ENCODE measurements at places on chromosomes 2 and 18.

DNA sequence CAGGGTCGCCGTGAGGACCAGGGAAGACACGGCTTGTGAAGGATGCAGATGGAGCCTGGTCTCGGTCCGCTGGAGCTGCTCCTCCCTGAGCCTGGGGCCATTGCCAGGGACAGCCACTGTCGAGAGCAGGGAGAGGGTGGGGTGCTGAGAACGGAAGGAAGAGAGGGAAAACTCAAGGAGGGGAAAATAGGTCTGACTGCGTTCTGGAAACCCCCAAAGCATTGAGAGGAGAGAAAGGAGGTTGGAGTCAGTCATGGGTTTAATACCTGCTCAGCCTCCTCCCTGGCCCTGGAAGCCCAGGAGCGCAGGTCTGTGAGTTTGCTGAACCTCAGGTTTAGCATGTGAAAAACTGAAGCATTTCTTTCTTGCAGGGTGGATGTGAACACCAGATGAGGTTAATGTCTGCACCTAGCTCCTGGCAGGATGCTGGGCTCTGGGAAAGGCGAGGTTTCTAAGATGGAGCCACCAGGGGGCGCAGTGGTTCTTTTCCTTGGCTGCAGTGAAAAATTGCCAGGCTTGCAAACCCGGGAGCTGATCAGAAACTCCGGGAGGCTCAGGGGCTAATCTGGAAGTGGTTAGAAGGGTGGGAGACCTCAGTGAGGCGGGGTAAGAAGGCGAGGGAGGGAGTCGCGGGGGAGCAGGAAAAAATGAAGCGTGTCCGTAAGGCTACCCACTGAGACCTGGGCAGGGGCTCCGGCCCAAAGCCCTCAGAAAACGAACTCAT, 33.6 kb upstream of the RNF149 start:
- no peak for DNase-seq

DNA sequence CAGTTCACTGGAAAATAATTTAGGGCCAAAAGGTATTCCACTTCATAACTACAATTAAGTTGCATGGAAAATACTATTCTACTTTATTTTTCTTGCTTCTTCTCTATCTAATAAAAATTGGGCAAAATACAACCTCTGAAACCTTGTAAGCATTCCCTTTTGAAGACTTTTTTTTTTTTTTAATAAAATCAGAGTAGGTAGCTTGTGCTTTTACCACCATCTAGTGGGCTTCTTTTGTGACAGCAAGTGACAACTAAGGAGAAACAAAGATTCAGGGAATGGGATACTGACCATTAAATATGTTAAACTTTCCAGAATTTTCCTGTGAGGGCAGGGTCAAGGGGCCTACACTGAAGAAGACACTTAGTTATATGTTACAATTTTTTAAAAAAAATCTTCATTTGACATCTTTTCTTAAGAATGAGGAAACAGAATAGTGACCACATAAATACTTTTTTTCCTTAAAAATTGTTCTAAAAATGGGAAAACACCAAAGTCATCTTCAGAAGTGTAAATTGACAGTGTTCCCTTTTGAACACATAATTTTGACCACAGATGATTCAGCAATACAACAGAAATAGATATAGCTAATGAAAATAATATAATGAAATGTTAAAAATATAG, 1183.2 kb upstream of the ACVR2A start:
- DNase-seq = no peak

DNA sequence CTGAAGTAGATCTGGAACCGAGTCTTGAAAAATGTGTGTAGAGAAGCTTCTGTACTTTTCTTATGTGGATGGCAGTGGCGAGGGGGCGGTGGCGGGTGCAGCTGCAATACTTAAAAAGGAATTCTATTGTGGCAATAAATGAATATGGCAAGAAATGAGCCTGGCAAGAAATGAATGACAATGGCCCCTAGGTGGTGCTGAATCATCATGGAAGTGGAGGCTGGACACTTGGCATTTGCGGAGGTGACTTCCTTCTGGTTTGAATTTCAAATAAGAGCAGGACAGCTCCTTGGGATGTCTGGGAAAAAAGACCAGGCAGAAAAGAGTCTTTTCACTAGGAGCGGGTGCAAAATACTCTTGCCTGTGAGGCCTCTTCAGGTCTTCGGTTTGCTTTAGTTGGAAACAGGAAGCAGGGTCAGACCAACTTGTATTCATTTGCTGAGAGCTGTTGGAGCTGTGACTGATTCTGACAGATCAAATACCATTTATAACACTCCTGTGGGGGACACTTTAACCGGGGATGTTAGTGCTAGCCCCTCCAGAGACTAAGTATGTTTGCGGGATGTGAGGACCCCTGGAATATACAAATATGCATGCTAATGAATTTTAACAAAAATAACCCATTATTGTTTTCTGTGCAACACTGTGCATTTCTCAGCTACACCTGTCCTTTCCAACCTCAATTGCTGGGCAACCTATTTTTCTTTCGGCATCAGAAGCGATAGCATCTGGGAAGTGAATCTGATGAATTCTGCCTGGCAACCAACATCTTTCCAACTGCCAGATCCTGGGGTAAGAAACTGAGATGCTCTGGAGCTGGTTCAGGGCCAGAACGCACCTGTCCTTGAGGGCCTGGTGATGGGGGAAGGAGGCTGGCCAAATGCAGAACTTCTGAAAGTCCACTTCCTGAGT, 35.4 kb downstream of the FASTKD2 start:
- DNase-seq = no peak

GRCh38 chr18:23398401-23398800, 54.7 kb upstream of the RIOK3 start:
- no peak for DNase-seq

- no peak for DNase-seq
Measured at GRCh38 chr2:60884800-60885199, 3.4 kb downstream of the REL start.

GRCh38 chr2:222554517-222554916, 101.4 kb downstream of the FARSB start:
- DNase-seq = no peak
